ENCODE measurements at places on chromosomes 6 and 20.

GRCh38 chr6:142932889-142933288 lies 12.1 kb downstream of the HIVEP2 start:
- DNase-seq: no peak

DNA sequence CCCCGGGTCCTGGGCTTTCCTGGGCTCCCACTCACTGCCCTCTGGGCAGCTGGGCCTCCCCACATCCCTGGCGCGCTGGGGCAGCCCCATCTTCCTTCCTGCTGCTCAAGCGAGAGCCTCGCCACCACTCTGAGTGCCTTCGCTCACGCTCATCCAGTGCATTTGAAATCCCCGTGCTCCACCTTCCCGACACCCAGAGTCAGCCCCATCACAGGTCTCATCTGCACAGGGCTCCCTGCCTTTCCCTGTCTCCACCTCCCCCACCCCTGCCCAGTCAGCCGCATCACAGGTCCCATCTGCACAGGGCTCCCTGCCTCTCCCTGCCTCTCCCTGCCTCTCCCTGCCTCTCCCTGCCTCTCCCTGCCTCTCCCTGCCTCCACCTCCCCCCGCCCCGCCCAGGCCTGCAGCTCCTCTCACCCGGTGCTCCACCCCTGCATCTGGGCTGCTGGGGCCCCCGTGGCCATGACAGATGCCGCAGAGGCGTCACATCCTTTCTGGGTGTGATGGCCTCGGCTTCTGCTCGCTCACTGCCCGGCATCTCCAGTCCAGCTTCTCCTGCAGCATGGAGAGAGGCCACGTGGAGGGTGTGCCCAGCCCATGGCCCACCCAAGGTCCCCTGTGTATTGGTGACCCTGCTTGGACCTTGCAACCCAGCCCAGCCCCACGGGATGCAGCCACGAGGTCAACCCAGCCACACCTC lies 9.0 kb upstream of the BHLHE23 start:
- DNase-seq: no peak

DNA sequence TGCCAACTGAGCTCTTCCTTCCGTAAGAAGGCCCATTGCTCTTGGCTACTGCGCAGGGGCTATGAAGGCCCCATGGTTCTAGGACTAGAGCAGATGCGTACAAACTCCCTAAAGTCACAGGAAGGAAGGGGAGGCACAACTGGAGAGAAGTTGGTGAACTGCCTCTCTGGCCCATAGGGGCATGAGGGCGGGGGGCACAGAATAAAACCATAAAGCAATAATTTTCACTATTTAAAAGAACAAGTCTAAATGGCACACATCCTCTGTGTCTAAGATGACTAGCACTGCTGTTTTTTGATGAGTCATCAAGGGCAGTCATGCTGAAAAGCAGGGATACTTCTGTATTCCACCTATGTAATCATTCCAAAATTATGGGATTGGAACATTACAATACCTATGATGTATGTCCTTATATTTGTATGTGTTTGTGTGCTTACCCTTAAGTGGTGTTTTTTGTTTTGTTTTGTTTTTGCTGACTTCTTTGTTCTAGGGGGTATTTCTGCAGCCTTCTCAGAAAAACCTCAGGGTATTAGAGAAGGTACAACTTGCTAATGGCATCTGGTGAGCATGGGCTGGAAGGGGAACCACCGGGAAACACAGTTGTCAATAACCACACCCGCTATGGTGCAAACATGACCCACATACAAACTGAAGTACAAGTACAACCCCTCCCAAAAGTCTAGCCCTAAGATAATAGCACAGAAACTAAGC lies 36.9 kb downstream of the B4GALT5 start:
- peak; percentile 9 for DNase-seq

GRCh38 chr20:51611625-51611890 lies 69.0 kb upstream of the NFATC2 start:
- DNase-seq: no peak

DNA sequence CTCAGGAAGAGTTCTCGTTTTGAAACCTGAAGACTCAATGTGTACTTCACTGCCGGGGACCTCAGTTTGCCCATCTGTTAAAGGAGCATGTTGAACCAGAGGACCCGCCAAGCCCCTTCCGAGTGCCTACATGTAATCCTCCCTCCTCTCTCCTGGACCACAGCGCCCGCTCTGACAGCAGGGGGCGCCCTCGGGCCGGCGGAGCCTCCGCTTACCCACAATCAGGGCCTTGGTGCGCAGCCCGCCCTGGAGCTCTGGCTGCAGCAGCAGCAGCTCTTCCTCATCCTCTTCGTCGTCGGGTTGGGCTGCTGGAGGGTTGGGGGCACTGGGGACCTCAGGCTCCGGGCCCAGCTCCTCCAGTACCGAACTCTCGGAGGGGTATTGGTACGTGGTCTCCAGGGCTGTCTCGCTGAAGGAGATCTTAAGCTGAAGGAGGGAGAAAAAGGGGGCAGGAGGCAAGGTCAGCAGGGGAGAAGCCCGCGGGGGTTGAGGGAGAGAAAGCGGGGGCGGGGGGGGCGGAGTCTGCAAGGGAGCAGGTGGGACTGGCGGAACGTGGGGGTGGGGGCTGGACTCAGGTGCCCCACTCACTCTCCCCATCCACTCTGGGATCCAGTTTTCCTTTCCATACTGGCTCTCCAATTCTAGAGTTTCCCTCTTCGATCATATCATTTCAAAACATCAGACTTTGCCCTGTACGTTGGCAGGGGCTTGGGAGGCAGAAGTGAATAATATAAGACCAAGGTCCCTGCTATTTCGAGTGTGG lies 6.3 kb upstream of the DHX16 start:
- DNase-seq: peak; percentile 94

GRCh38 chr20:48463096-48463720 lies 364.6 kb downstream of the PREX1 start:
- DNase-seq: no peak

GRCh38 chr6:134480593-134480992 lies 162.7 kb upstream of the SGK1 start:
- no peak for DNase-seq

DNA sequence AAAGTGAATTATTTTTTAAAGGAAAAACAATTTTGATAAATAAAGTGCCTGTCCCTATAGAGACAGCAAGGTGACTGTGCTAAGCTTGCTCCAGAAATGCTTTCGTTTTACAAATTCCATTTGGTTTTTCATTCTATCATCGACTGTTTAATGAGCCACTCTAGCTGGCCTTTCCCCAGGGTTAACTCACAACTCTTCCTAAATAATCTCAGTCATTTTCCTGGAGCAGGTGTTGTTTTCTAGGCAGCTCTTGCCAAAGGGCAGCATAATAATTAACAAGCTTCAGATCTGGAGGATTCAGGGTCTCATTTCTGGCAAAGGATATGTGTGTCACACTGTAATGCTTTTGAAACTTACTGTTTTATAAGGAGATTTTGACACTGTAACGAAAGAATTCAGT lies 184.2 kb downstream of the KHDC1L start:
- DNase-seq: no peak

DNA sequence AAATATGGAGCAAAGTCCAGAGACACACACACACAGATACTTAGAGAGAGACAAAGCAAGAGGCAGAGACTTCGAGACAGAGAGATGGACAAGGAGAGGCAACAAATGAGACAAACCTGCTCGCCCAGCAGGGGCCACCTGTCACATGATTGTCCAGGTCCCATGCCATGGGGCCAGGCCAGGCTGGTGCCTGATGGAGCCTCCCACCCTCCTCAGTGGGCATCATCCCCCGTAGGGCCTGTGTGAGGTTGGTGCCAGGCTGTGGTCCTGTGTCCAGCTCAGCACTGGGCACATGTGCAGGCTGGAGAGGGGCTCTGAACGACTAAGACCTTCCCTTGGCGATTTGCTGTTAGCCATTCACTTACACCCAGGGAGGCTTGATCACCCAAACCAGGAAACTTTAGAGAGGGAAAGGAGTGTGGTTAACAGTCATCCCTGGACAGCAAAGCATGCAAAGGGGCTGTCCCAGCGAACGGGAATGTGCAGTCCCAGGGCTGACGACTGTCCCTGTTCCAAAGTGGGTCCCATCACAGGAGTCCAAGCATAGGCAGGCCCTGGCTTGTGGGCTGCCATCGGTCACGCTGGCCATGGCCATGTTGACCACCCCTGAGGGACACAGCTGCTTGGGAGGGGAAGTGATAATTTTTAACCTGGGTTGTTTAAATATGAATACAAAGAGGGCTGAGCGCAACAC lies 38.4 kb upstream of the PHACTR3 start:
- DNase-seq: no peak

DNA sequence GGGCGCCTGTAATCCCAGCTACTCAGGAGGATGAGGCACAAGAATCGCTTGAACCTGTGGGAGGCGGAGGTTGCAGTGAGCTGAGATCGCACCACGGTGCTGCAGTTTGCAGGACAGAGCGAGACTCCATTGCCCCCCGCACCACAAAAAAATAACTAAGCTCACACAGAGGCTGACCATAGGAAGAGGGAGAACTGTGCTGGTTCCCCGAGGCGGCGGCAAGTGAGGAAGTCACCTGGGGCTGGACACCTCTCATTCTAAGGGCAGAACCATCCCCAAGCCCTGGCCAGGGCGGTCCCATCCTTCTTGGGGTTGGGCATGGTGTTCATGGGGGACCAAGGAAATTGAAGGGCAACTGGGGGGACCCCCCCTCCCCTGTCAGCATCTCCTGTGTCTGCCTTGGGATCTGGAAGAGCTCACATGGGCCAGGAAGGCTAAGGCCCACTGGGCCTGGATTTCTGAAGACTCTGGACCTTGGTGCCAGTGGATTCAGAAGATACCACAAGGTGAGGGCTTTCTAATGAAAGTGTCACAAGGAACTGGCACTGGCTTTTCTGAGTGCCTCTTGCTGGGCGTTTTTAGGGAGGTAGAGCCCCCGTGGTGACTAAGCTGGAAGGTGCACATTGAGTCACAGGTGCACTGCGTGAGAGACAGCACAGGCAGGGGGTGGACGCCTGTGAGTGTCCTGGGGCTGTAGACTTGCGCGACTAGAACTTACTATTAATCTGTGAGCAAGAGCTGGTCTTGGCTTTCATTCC lies 11.5 kb downstream of the IRF4 start:
- DNase-seq: no peak

GRCh38 chr20:40493071-40493470 lies 196.0 kb downstream of the MAFB start:
- DNase-seq: no peak

- DNase-seq: no peak
Observed at GRCh38 chr20:51065615-51066014, 42.7 kb upstream of the KCNG1 start.

GRCh38 chr6:6875818-6876470 lies 231.8 kb upstream of the RREB1 start:
- DNase-seq: no peak

- no peak for DNase-seq
Observed at GRCh38 chr6:12345694-12346058, 55.5 kb downstream of the EDN1 start.

- no peak for DNase-seq
Observed at GRCh38 chr6:37546141-37546871, 46.6 kb upstream of the CCDC167 start.

DNA sequence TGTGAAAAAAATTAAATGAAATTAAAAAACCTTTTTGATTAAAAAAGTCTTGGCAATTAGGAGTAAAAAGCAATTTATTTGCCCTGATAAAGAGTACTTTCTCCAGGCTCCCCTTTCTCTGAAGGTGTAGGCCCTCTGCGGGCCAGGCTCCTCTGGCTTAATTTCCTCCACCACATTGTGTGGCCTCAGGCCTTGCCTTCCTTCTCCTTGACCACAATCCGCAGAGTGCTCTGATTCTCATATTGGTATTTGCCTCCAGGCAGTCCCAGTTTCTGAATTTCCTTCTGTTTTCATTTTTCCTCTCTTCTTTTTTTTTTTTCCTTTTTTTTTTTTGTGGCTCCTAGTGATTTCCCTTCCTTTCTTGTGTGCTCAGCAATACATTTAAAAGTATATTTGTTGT lies 96.4 kb downstream of the AIG1 start:
- DNase-seq: no peak

GRCh38 chr6:77124604-77125003 lies 338.7 kb downstream of the HTR1B start:
- DNase-seq: no peak

DNA sequence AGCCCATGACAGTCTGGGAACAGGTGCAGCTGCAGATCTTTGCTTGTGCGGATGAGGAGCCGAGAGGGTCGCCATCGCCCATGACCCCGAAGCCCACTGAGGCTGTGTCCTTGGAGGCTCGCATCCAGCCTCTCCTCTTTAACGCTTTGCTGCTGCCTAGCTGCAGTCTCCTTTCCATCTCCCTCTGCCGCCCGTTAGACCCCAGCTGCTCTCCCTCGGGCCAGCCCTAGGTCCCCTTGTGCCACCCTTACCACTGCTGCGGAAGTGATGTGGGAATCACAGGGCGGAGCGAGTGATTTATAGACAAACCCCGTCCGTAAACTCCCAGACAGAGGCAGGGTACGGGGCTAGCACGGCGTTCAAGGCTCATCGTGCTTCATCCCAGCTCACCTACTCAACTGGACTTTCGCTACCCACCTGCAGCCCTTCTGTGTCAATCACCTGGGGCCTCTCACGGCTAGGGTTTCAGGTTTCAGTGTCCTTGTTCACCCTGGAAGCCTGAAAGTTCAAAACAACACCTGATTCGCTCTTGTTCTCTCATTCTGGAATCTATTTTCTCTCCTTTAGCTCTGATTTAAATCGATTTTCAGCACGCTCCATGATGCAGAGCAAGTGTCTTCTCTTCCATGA lies 76.1 kb downstream of the PAX1 start:
- no peak for DNase-seq

- DNase-seq: no peak
Observed at GRCh38 chr6:44129841-44130322, 2.5 kb downstream of the TMEM63B start.

GRCh38 chr20:23048283-23049200 lies 930 bp downstream of the THBD start:
- no peak for DNase-seq

DNA sequence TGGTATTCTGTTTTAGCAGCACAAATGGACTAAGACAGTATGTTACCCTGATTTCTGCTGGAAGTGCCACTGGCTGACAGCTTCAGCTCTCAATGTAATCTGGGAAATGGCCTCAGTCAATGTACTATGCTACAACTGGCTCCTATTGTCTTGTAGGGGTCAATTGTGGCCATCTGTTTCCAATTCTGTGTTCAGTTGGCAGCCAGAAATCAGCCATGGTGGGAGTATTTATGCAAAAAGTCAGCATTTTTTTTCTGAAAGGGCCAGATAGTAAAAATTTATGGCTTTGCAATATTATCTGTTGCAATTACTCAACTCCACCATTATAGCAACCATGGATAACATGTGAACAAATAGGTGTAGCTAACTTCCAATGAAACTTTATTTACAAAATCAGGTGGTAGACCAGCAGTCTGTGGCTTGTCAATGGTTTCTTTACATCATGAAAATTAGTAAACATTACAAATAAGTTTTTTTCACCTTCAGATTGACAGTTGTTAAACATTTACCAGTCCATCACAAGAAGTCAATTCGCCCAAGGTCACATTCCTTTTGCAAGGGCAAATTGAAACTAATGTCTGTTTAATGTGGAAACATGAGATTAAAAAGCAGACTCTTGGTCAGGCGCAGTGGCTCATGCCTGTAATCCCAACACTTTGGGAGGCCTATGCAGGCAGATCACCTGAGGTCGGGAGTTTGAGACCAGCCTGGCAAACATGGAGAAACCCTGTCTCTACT lies 58.3 kb upstream of the TSHZ2 start:
- DNase-seq: no peak

All from stimulated activated CD4-positive, alpha-beta T cell treated with anti-CD3 and anti-CD28 coated beads, TNF-alpha, amount 100 ng/mL, for 1 hour (primary cell).